HCEC 1CT (cell line): ENCODE measurements at places on chromosomes 3 and 15.

DNA sequence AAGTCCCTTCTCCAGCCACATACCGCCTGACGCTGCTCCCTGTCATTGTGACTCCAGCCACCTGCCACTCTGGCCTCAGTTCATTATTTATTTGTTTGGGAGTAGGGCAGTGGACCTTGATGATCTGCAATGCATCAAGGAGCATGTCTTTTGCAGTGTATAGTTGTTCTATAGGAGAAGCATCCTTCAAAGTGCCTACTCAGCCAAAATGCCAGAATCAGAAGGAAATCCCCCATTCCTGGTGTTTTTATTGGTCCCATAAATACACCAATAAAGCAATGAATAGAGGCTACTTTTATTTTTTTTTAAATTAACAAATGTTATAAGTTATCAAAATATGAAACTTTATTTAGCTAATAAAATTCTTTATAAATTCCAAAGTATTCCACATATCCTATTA, 123.8 kb upstream of the NSMCE3 start:
- no peak for DNase-seq

- DNase-seq = no peak
Observed at GRCh38 chr15:100922192-100923040, 3.3 kb downstream of the LRRK1 start.

DNA sequence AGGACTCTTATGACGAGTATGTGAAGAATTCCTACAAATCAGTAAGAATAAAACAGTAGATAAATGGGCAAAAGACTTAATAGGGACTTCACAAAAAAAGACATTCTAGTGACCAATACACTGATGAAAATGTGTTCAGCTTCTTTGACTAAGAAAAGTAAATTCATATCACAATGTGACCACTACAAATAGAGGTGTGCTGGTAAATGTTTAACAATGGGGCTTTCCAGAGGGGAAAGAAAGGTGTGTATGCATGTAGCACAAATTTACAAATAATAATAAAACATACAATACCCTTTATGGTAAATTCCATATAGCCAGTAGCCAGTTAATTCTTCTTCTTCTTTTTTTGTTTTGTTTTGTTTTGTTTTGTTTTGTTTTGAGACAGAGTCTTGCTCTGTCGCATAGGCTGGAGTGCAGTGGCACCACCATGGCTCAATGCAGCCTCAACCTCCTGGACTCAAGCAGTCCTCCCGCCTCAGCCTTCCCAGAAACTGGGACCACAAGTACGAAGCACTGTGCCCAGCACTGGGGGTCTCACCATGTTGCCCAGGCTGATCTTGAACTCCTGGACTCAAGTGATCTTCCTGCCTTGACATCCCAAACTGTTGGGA, 17.5 kb upstream of the NMD3 start:
- no peak for DNase-seq

- DNase-seq = no peak
Observed at GRCh38 chr3:180093535-180093934, 56.8 kb upstream of the PEX5L start.

DNA sequence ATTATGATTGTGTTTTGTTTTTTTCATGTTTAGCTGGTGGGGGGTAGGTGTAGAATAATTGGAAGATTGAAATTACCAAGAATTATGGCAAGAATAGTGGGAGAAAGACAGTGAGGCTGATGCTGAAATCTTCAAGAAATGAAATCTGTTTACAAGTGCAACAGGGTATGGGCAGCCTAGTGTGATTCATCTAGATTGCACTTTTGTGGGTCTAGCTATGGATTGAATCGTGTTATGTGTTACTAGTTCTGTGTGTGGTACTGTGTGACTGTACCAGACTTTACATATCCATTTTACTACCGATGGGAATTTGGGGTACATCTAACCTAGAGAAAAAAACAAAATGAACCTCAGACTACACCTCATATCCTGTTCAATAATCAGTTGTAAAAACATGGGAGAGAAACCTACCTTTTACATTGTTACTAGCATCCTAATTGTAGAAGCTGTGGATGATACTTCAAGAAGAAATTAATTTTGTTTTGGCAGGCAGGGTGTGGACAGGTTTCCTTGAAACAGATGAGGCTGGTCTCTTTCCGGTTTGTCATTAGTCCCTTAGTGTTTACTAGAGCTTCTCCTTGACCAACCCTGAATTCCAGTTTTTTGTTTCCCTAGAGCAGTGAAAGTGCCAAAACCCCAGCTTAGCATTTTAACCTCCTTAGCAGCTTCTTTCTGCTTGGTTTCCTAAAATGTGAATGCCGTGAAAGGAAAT, 47.9 kb downstream of the OPA1 start:
- DNase-seq = no peak

DNA sequence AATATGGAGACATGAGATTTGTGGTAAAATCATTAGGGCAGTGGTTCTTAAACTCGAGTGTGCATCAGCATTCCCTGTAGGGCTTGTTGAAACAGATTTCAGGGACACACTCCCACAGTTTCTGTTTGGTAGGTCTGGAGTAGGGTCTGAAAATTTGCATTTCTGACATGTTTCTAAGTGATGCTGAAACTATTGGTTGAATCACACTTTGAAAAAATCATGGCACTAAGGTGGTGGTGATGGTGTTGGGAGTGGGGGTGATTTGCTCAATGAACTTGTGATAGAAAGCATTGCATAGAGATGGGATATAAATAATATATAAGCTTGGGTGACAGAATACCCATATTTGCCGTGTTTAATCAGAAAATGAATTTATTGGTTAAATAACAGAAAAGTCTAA, 11.3 kb downstream of the MITF start:
- DNase-seq = no peak

GRCh38 chr3:122898298-122898697, 103.4 kb downstream of the SLC49A4 start:
- DNase-seq = no peak

DNA sequence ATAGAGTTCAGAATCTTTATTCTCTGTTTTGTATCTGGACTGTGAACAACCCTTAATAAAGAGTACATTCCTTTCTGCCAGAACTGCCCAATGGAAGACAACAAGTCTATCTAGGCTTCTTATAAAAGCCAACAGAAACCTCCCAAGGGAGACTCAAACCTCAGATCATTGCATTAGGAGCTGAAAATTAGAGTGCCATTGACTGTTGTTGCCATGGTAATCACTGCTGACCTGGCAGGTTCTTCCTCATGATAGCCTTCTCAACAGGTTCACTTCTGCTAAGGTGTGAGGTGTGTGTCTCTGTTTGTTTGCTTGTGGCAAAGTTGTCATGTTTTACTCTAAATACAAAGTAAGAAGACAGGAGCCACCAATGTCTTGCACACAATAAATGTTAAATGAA, 79.2 kb downstream of the TMEM108 start:
- DNase-seq = no peak

DNA sequence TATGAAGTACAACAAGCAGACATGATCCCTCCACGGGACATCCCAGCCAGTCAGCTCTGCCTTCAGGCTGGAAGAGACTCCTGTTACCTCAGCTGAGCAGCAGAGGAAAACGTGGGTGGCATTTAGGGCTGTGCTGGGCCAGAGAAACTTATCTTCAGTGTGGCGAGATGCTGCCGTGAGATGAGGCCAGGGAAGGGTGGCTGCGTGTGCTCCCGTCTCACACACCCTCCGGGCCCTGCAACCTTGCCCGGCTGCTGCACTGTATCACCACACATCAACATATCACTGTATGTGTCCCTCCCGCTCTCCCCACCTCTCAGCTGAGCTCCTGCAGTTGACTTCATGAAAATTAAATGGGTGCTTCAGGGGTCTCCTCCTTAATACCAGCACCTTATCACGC, 23.4 kb downstream of the BMF start:
- DNase-seq = no peak

DNA sequence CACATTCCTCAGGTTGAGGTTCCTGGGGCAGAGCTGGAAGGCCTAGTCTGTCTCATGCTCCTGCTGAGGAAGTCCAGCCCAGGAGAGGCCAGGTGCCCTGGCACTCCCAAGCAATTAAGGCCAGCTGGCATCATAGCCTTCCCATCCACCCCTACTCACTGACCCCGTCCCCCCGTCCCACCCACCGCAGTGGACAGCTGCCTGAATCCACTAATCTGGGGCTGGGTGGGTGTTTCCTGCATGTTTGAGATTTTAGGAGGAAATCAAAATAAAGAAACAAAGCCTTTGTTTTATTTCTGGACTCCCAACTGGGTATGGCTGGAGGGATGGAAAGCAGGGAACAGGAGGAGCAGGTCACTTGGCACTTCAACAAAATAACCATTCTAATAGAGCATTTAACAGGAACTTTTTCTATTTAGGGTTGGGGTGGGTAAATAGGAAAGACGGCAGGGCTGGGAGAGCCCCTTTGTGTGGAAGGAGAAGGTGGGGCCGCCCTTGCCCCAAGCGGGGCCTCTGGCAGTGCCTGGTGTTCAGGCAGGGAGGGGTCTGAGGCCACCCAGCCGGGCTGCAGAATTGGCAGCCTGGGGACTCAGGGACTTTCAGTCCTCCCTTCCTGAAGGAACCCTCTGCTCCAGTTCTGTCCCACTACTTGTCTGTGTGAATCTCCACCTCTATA, 8.5 kb downstream of the MRAS start:
- no peak for DNase-seq

GRCh38 chr3:68060191-68060590, 405.8 kb upstream of the SUCLG2 start:
- no peak for DNase-seq

DNA sequence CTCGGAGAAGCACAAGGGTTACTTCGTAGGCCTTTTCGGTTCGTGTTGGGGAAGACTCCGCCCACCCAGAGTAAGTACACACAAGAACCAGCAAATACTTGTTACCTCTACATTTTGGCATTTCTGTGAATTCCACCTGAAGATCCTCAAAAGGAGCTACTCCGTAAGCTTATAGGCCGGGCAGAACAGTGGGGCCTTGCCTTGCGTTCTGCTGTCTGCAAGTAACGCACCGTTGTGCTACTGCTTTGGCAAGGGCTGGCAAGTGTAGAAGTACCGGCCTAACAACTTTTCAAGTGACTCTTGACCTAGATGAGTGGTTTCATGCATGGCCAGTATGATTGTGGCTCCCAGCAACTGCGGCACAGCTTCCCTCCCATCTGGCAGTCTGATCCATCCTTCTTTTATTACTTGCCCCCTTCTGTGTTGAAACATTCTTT, 6.4 kb upstream of the DNAAF4 start:
- no peak for DNase-seq

DNA sequence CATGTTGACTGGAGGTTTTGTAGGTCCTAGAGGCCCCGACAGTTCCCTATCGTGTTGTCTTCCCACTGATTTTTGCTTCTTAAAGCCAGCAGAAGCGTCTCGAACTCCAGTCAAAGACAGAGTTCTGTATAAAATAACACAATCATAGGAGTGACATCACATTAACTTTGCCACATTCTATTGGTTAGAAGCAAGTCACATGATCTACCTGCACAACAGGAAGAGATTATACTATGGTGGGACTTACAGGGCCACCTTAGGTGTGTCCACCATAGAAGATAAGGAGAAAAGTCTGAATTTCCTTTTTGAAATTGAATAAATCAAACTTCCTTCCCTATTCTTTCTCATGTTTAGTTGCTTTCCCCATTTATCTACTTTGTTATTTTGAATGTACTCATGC, 365.5 kb downstream of the GRM7 start:
- DNase-seq = no peak

- no peak for DNase-seq
Observed at GRCh38 chr15:59259137-59259943, 52.7 kb downstream of the LDHAL6B start.

GRCh38 chr15:22902046-22902445, 63.6 kb downstream of the NIPA2 start:
- no peak for DNase-seq

DNA sequence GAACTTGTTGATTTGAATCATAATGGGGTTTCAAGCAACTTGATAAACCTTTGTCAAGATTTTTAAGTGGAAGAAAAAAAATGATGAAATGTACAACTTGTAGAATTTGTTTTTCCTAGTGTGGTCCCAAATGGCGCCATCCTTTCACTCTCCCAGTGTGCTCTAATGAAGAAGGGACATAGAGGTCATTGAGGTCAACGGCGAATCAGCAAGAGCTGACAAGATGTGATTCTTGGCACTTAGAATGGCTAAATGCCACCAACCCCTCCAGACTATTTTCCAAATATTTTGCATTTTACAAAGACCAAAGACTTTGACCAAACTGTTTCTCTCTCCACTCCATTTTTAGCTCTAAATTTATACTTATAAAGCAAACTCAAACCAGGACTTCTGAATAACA, 320.2 kb upstream of the MME start:
- DNase-seq = no peak
